H1 (cell line): ENCODE measurements at places on chromosomes 11 and 22. TPM values are rescaled to one million over a fixed set of nuclear protein-coding genes. Genes with fewer than 3 reads are reported as not detected.

MLC1 gene
- total RNA-seq = not detected in 2 replicates

EIF3D gene
- total RNA-seq = 195 and 196 TPM in 2 replicates

LINC01488 gene
- total RNA-seq = not detected in 2 replicates

PVALB gene
- total RNA-seq = 1.7 and 3.2 TPM in 2 replicates

C11orf54 gene
- total RNA-seq = 21.5 and 24.5 TPM in 2 replicates

MS4A12 gene
- 0.39 TPM in 1 of 2 replicates, not detected in the other for total RNA-seq

RIBC2 gene
- 1.8 and 2.1 TPM in 2 replicates for total RNA-seq
